ENCODE measurements at places on chromosomes 12 and 14. TPM values are rescaled to one million over a fixed set of nuclear protein-coding genes. Genes with fewer than 3 reads are reported as not detected.
A peak's percentile ranks its signal among the peaks of the same experiment; 100 is the strongest.

The BRAP gene
- total RNA-seq: 22.3 TPM

DNA sequence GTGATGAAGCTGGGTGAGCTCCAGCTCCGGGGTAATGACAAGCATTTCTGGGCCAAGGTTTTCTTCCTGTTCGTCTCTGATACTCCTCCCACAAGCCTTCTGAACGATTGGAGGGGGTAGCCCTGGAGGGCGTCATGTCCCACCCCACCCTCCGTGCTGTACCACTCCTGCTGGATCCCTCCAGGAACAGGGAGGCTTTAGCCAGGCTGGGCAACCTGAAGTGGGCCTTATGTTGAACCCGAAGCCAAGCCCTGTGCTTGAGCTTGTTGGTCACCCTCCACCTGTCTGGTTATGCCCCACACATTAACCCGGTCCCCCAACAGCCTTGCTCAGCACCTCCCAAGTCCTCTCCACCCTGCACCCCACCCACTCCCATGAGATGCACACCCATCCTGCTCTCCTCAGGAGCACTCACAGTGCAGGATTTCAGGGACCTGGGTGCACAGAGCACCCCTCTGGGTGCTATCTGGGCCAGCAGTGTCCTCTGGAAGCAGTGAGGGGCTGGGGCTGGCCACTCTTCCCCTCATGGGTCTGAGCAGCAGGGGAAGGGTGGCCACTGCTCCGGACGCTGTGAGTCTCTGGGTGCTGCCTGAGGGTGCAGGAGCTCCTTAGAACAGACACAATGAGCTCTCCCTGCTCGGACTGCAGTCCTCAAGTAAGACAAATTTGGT lies 6.8 kb upstream of the KRT83 start:
- H3K4me1 ChIP-seq: peaks cover 18% of the 10 kb centered on the region
- DNase-seq: no peak
- H3K27ac ChIP-seq: no peak overlapping the region
- H3K27me3 ChIP-seq: peaks cover 33% of the 10 kb centered on the region
- no peaks in the 10 kb centered on the region for H3K36me3 ChIP-seq

DNA sequence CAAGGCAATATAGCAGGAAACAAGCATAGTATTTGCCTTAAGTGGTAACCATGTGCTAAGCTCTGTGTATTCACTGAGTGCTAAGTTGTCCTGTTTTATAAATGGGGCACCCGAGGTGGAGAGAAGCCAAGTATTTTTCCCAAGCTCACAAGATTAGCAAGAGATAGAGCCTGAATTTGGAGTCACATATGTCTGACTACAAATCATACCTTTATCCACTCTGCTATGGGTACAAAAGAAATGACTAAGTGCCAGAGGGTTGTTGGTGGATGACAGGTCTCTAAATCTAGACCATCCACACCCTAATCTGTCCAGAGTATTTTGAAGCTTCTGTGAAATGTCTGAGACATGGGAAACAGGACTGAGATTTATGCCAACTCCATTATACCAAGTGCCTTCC lies 182.1 kb upstream of the SEL1L start:
- H3K4me1 ChIP-seq: no peaks in the 10 kb centered on the region
- H3K27me3 ChIP-seq: no peaks in the 10 kb centered on the region
- no peaks in the 10 kb centered on the region for H3K36me3 ChIP-seq
- no peak for DNase-seq
- H3K27ac ChIP-seq: no peak overlapping the region

DNA sequence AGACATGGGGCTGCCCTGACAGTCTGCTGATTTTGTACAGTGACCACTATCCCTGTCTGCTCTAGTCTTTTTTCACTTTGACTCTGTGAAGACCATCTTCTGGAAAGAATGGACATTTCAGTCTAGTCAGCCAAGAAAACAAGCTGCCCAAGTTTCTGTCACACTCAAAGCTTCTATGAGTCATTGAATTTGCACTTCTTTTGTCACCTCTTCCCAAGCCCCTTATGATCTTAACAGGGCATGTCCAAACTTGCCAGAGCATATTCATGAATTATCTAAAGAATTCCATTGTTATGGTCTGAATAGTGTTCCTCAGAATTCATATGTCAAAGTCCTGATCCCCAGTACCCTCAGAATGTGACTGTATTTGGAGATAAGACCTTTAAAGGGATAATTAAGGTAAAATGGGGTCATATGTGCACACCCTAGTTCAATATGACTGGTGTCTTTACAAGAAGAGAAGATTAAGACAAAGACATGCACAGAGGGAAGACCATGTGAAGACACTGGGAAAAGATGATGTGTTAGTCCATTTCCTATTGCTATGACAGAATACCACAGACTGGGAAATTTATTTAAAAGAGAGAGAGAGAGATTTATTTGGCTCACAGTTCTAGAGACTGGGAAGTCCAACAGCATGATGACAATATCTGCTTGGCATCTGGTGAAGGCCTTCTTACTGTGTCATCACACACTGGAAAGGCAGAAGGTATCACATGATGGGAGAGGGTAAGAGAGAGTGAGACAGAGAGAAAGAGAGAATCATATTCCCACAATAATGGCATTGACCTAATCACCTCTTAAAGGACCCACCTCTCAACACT lies 242.6 kb downstream of the BTG1 start:
- peaks cover 29% of the 10 kb centered on the region for H3K36me3 ChIP-seq
- no peak overlapping the region for H3K27ac ChIP-seq
- no peak overlapping the region for H3K4me3 ChIP-seq
- H3K4me1 ChIP-seq: peaks cover 18% of the 10 kb centered on the region

GRCh38 chr12:8127138-8127537 lies 3.7 kb downstream of the CLEC4A start:
- no peak for DNase-seq
- H3K27me3 ChIP-seq: no peaks in the 10 kb centered on the region
- no peak overlapping the region for H3K4me3 ChIP-seq
- H3K4me1 ChIP-seq: peaks cover 6% of the 10 kb centered on the region

DNA sequence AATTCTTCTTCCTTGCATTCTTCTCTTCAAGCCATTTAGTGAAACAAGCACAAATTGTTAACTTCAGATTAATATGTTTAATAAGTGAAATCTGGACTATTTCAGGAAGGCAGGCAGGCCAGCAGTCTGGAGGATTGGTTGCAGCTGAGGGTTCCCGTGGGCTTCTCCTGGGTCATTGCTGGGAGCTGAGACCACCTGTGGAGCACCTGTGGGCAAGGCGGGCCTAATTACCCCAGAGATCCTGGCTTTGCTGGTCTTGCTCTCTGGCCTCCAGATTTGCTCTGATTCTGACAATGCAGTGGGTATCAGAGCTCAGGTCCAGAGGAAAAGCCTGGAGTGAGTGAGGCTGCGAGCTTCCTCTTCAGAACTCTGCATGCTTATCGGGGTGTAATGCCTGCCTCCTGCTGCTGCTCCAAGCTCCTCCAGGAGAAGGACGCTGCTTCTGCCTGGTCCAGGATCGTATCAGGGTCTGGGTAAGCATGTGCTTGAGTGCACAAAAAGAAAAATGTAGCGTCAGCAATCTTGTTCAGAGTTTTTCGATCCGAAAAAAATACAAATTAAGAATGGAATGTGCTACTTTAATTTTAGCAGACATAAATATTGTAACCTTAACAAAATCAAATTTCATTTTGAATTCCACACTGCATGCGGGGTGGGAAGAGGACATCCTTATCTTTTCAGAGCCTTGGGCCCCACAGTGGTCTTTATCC lies 93.8 kb downstream of the TMEM30B start:
- H3K4me1 ChIP-seq: peaks cover 13% of the 10 kb centered on the region
- H3K27me3 ChIP-seq: peaks cover 64% of the 10 kb centered on the region
- no peak overlapping the region for H3K27ac ChIP-seq
- no peaks in the 10 kb centered on the region for H3K36me3 ChIP-seq
- DNase-seq: no peak

- peaks cover 3% of the 10 kb centered on the region for H3K36me3 ChIP-seq
- no peak overlapping the region for H3K27ac ChIP-seq
- no peak for DNase-seq
- no peaks in the 10 kb centered on the region for H3K27me3 ChIP-seq
Measured at GRCh38 chr12:53160673-53161072, 19.8 kb upstream of the ZNF740 start.

DNA sequence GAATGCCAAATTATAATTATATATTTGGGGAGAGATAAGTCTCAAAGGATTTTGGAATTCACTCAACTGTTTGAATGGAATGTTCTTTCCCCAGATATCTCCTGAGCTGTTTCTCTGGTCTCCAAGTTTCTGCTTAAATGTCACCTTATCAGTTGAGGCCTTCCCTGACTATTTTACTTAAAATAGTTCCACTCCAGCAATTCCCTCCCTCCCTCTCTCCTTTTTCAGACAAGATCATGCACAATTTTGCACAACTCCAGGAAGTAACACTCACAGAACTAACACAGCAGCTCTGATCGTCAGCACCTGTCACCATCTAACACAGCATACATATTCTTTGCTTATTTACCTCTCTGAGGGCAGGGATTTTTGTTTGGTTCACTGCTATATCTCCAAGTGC lies 12.5 kb downstream of the BTG1 start:
- H3K27ac ChIP-seq: peak overlapping the region; percentile 90
- no peak for DNase-seq
- H3K4me3 ChIP-seq: peak overlapping the region; percentile 9
- H3K4me1 ChIP-seq: peaks cover 69% of the 10 kb centered on the region
- H3K27me3 ChIP-seq: no peaks in the 10 kb centered on the region
